CD4-positive, alpha-beta memory T cell (primary cell): ENCODE measurements at places on chromosomes 6 and 20.

- DNase-seq: no peak
Observed at GRCh38 chr20:2260250-2260649, 35.6 kb upstream of the TGM3 start.

GRCh38 chr20:38620441-38620840 is 18.8 kb downstream of the ARHGAP40 start:
- DNase-seq: no peak

- no peak for DNase-seq
Observed at GRCh38 chr6:25787428-25787827, 32.9 kb downstream of the SLC17A4 start.

DNA sequence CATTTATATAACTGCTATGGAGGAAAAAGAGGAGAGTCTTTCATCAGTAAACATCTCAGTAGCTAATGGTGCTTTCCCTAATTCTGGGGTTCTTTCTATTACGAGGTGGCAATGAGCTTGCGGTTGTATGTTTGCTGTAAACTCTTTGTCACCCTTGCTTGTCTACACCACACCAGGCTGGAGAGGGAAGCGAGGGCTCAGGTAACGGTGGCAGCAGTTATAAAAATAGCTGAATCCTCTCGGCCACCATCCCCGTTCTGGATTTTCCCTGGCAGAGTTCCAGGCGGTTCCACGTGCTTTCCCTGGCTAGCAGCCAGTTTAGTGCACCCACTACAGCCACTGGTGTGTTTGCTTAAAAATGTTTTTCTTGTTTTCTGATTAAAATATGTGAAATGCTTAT is 39.0 kb downstream of the MAS1 start:
- DNase-seq: peak; percentile 77

- DNase-seq: no peak
Observed at GRCh38 chr6:24257282-24257681, 100.6 kb downstream of the DCDC2 start.

GRCh38 chr6:19317431-19317986 is 519.7 kb upstream of the ID4 start:
- DNase-seq: no peak

GRCh38 chr20:5215672-5216304 is 89.0 kb downstream of the CDS2 start:
- no peak for DNase-seq

DNA sequence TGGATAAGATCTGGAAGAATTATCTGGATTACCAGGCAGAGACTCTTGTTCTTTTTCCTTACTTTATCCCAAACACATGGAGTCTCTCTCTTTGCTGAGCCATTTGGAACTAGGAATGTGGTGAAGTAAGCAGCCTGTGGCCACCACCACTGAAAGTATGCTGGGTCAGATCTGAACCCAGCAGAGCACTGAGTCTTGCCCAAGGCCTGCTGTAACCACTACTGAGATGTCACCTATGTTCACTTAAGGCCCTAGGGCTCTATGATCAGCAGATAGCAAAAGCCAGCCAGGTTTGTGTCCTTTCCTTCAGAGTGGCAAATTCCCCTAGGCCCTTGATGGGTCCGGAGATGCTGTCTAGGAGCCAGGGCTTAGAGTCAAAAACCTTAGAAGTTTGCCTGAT is 103.3 kb upstream of the PLN start:
- no peak for DNase-seq

- no peak for DNase-seq
Observed at GRCh38 chr6:127791779-127792528, 108.9 kb downstream of the THEMIS start.

DNA sequence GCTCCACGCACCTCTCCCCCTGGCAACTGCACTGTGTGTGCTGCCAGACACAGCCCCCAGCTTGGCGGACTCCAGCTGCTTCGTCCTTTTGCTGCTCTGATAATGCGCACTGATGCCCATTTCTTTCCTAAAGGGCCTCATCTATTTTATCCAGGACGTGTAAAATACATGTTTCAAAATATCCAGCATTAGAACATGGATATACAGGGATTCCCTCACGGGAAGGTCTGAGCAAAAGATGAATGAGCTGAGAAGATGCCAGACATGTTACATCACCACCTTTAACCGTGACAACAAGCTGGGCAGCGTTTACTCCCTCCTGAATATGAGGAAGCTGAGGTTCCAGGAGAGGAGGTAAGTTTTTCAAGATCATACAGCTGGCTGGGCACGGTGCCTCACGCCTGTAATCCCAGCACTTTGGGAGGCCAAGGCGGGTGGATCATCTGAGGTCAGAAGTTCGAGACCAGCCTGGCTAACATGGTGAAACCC is 32.8 kb downstream of the TNXB start:
- no peak for DNase-seq

DNA sequence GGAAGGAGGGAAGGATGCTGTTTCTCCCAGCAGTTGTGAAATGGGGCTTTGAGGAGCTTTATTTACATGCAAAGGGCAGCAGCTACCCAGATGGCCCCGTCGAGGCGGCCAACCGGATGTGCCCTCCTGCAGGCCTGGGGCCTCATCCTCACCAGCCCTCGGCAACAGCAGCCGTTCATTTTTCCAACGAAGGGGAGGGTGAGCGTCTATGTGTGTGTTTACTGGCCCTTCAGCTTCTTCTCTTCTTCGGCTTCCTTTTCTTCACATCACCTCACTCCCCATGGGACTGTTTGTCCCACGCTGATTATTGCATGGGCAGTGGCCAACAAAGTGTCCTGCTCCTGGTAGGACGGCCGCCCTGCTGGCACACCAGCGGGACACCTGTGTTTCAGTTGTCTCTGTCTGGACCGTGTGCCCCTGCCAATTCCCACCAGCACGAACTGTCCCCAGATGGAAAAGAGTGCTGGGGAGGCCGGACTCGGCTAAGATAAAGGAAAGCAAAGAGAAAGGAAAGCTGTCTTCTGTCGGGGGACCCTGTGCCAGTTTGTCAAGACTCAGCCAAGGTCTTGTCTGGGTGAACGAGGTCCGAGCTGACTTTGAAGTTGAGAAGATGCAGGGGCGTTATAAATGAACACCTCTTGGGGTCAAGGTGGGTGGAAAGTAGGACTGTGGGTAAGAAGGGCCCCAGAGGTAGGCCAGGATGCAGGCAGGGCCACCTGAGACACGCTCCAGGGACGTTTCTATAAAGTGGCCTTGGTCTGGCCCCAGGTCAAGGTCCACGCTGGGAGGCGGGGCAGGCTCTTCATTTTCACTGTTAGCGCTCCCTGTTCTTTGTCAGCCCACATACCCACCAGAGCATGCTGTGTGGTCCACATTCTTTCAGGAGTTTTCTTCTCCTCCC is 57.0 kb downstream of the FAM50B start:
- no peak for DNase-seq

GRCh38 chr6:127092466-127092865 is 26.0 kb upstream of the RSPO3 start:
- DNase-seq: no peak

- no peak for DNase-seq
Observed at GRCh38 chr6:6987749-6988148, 120.0 kb upstream of the RREB1 start.

DNA sequence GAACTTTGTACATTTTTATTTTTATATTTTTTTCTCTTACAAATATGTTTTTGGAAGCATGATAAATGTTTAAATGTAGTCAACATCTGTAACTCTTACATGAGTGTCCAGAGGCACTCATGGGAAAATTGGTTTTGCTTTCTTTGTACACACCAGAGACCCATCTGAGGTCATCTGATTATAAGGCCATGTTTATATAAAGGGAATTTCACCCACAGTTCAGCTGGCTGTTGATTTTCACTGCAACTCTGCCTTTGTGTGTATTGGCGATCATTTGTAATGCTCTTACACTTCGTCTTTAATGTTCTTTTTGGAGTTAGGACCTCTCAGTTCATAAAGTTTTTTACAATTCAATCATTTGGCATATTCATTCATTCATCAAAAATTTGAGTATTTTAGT is 28.1 kb downstream of the RIOK1 start:
- DNase-seq: no peak

DNA sequence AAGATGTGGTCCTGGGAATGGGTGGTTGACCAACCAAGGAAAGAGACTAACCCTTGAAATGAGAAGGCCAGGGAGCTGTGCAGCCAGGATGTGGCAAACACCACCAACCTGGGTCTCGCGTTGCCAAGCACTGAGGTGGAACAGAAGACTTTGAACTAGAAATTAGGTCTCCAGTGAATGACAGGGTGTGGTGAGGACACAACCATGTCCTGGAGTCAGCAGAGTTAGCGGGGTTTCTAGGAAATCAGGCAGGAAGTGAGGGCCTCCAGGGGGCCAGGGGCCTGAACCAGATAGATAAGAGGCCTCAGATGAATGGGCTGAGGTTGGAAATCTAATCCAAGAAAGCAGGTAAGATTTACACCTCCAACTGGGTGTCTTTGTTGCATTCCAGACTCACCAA is 353.3 kb upstream of the ARID1B start:
- DNase-seq: peak; percentile 41

DNA sequence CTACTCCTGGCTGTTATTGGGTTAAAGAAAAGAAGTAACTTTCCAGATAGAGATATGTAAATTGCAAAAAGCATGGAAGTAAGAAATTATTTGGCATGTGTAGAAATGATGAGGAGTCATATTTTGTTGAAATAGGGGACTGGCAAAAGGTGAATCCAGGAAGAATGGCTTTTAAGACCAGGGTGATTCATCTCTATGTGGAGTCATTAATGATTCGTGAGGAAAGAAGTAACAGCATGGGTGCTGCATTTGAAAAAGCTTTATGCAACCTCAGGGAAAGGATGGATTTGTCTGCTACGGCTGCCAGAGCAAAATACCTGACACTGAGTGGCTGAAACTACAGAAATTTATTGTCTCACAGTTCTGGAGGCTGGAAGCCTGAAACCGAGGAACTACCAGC is 14.8 kb upstream of the SYNE1 start:
- DNase-seq: no peak

- no peak for DNase-seq
Observed at GRCh38 chr6:128807577-128807976, 75.4 kb upstream of the LAMA2 start.

GRCh38 chr20:59996108-59996507 is 37.9 kb downstream of the CDH26 start:
- no peak for DNase-seq

DNA sequence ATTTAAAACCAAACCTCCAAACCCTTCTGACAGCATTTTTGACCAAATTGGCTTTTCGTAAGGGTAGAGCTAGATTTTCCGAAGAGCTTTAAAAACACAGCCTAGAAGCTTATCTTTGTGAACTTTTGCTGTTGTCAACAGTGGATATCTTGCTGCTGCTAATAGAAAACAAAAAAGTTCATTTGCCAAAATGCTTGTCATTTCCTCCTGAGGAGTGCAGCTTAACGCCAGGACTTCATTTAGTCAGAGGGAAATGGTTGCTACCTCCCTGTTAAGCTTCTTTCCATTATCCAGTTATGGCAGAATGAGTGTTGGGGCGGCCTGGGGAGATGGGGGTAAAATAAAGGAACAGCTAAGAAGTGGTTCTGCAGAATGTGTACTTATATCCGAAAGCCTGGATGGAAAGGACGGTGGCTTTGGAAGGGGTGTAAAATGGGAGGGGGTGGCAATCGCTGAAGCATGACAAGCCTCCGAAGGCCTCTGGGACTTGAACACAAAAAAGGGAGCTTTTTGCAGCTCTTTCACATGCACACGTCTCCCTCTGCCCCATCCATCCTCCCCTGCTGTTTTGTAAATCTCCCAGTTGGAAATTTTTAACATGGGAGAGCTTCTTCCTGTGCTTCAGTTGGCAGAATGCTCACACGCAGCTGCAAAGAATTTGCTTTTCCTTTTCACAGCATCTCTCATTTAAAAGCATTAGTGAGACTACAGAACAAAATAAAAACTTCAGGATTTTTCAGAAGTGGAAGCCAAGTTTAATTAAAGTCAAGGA is 22.5 kb downstream of the JARID2 start:
- DNase-seq: no peak

DNA sequence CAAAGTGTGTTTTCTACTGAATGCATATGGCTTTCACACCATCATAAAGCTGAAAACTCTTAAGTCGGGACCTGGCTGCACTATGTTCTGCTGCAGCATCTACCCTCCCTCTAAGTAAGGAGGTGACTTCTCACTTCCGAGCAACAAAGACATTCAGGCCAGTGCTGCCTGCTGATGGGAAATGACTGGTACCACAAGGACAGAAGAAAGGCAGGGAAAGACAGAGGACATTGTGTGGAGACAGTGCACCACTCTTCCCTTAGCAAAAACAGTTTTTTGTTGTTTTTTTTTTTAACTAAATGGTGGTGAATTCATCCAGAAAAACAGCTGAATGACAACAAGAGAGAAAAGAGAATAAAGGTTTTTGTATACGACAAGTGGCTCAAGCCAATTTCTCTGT is 81.5 kb downstream of the MAP7 start:
- DNase-seq: no peak

- DNase-seq: no peak
Observed at GRCh38 chr6:5567890-5568289, 306.6 kb downstream of the FARS2 start.

- no peak for DNase-seq
Observed at GRCh38 chr6:107699254-107699653, 124.9 kb downstream of the SCML4 start.

GRCh38 chr6:15962449-15962764 is 166.5 kb upstream of the MYLIP start:
- no peak for DNase-seq

- DNase-seq: no peak
Observed at GRCh38 chr20:18585134-18585533, 2.7 kb upstream of the DTD1 start.

GRCh38 chr6:12293235-12293930 is 3.2 kb downstream of the EDN1 start:
- DNase-seq: no peak

DNA sequence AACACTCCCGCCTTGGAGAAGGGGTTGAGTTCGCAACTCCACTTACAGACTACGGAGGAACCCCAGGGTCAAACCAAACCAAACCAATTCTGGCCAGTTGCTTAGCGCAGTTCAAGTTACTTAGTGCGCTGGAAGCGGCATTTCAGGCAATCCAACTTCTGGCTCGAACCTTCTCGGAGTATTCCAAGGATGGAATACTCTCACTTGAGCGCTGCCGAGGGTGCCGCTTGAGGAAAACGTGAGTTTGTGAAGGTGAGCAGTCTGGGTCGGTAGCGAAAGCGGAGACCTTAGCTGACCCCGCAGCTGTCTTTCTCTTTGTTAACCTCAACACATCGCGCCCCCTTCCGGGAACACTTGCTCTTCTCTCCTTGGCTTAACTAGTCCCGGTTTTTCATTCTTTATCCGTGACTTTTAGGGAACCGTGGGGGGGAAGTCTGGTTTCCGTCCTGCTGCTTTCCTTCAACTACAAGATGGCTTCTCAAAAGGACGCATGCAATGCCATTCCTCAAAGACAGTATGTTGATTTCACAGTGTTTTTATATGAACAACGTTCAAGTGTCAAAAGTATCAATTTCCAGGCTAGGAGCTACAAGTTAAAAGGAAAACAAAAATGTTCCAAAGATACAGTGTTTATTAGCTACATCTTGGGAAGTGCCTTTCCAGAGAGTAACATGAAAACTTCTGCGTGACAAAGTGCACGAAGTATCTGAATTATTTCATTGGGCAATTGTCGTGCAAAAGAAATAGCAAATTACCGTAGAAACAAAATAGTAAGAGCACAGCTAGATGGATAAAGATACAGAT is 741 bp upstream of the PNISR start:
- DNase-seq: peak; percentile 70

- DNase-seq: no peak
Observed at GRCh38 chr20:52763321-52763853, 208.8 kb upstream of the TSHZ2 start.

- no peak for DNase-seq
Observed at GRCh38 chr6:124823240-124824111, 138.8 kb upstream of the RNF217 start.

GRCh38 chr20:7459083-7459482 is 481.2 kb downstream of the HAO1 start:
- DNase-seq: no peak
